Adrenal gland (tissue), 19 donors: ENCODE measurements at places on chromosomes 12 and 14. TPM values are rescaled to one million over a fixed set of nuclear protein-coding genes. Genes with fewer than 3 reads are reported as not detected.

DNA sequence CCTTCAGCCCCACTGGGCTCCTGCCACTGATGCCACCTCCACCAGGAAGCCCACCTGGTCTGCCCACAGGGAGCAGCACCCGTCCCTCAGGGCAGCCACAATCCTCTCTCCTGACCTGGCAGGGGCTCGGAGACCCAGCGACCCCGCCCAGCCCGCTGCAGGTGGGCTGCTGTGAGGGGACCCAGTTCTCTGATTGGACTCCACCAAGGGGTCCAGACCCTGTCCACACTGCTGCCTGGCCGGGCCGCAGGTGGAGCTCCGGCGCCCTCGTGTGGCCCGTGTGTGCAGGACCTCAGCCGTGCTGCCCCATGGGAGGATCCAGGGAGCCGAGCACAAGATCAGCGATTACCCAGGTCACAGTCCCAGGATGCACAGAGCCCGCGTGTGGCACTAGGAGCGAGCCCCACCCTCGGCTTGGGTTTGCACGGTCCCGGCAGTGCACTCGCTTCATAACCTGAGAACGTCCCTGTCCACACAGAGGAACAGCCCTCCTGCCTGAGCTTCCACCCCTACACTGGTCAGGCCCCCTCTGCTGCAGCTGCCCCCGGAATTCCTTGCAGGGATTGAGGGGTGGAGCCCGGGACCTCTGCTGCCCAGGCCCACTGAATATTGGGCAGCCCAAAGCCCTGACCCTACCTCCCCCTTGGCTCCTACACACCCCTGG is 35.4 kb upstream of the TMEM179 start:
- no peak overlapping the region for H3K27ac ChIP-seq
- peak; percentile 80 for DNase-seq
- H3K36me3 ChIP-seq: no peaks in the 10 kb centered on the region
- no peak overlapping the region for H3K4me3 ChIP-seq
- H3K4me1 ChIP-seq: no peaks in the 10 kb centered on the region

The TCL1B gene
- not detected for total RNA-seq

DNA sequence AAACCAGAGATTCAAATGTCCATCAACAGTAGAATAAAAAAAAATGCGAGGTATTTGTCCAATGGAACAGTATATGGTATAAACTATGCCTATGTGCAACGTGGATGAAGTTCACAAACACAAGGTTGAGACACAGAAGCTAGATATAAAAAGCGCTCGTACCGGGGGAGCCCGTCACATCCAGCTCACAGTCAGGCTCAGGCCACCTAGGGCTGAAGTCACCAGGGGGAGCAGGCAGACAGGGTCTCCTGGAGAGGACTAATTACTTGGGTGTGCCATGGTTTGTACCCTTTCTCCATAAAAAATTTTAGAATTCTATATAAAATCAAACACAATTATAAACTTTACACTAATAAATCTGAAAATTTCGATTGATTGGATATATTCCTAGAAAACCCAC is 13.6 kb downstream of the AHNAK2 start:
- H3K4me1 ChIP-seq: peaks cover 17% of the 10 kb centered on the region
- H3K36me3 ChIP-seq: no peaks in the 10 kb centered on the region
- H3K27me3 ChIP-seq: peaks cover 19% of the 10 kb centered on the region
- H3K4me3 ChIP-seq: no peak overlapping the region
- DNase-seq: no peak

DNA sequence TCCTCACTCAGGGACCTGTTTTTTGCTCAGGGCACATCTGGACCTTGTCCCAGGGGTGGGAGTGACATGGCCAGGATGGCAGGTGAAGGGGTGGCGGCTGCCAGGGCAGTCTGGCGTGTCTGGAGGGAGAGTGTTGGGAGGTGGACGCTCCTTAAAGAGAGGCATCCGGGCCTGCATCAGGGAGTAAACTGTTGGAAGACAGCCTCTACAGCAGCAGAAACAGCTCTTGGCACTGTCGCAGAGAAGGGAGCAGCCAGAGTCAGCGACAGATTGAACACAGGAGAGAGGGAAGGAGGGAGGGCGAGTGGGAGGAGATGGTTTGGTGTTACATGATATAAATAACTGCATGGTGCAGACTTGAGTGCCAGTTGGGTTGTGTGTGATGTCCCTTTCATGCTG is 52.8 kb downstream of the IGF1 start:
- H3K4me3 ChIP-seq: no peak overlapping the region
- DNase-seq: no peak
- no peaks in the 10 kb centered on the region for H3K36me3 ChIP-seq
- no peak overlapping the region for H3K27ac ChIP-seq
- H3K4me1 ChIP-seq: no peaks in the 10 kb centered on the region

DNA sequence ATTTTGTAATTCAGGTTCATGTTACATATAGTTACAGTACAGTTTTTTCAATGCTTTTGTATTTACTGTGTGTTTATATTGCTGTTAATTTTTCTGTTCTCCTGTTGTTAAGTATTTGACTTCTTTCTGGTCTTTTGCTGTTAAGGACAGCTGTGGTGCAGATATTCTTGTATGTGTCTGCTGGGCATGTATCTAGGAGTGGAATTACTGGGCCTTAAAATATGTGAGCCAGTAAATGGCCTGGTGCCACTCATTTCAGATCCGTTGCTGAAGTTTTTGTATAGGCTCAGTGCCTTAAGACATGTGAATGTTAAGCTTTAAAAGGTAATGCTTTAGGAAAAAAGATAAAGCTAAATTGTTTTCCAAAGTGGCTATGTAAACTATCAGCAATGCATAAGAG is 87.3 kb downstream of the TTLL5 start:
- H3K4me3 ChIP-seq: no peak overlapping the region
- no peaks in the 10 kb centered on the region for H3K27me3 ChIP-seq
- no peaks in the 10 kb centered on the region for H3K4me1 ChIP-seq
- no peak overlapping the region for H3K27ac ChIP-seq
- DNase-seq: no peak

DNA sequence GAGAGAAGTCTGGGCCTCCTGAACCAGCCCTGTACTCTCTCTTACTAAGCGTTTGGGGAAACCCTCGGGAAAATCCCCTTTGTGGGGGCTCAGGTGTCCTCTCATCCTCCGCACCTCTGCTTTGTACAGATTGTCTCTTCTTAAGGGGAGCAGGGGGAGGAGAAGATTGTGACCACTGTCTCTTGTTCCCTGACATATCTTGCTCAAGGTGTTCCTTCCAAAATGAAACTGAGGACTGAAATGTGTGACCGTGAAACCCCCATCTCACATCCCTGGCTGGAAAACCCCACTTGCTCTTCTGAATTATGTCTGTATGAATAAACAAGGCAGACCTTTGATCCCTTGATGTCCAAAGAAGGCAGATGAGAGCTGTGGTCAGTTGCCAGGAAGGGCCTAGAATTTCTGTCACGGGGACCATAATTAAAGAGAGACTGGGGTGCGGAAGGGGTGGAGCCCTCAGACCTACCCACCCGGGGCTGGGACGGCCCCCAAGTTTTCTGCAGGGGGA is 369.8 kb downstream of the AACS start:
- no peak overlapping the region for H3K27ac ChIP-seq
- DNase-seq: no peak
- H3K27me3 ChIP-seq: no peaks in the 10 kb centered on the region

DNA sequence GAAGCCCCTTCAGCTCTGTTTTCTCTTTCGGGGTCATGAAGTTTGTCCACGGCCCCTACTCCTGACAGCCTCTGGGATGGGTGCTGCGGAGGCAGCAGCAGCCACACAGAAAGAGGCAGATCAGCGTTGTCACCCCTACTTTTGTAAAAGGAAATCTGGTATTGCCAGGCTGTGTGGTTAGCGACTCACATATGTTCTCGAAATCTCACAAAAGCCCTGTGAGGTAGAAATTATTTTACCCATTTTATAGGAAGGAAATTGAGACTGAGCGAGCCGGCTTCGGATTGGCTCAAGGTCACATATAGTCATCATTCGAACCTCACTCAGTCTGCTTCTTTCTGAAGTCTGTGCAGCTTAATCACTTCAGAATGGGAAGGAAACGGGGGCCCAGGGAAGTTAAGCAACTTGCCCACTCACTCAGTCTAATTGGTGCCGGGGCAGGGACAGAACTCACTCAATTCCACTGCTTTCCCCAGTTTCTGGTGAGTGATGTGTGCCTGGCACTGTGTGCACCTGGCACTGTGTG is 1.1 kb upstream of the CKAP4 start:
- peak; percentile 28 for DNase-seq
- no peak overlapping the region for H3K4me3 ChIP-seq
- peak overlapping the region; percentile 97 for H3K27ac ChIP-seq

DNA sequence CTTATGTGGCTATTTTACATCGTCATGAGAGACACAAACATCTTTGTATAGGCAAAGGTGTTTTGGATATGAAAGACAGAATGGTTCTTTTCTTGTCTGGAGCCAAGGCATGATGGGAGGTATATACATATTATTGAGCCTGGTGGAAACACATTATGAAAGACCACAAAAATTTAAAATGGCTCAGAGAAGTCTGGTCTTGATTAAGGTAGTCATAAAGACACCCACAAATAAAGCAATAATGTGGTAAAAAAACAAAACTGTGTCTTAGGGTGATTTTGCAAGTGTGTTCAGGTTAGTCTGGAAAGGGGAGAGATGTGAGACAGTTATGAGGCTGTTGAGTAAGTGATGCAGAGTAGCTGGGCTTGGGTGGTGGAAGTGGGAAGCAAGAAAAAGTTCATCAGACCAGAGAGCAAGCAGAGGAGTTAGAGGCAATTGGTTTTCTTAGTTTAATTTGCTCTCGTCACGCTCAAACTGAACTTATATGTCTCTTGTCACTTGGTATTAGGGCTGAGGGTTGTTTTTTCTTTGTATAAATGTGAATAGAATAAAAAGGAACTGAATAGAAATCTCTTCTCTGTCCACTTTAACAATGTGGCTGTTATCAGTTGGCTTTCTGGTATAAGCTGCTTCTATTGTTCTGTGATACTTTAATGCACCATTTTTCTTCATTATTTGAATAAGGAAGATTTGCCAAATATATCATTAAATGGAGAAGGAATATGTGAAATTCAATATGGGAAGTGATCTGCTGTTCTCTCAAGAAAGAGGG is 115.0 kb downstream of the AKAP6 start:
- no peaks in the 10 kb centered on the region for H3K36me3 ChIP-seq
- H3K27me3 ChIP-seq: no peaks in the 10 kb centered on the region
- H3K27ac ChIP-seq: no peak overlapping the region

The GYS2 gene
- total RNA-seq: not detected

The AICDA gene
- total RNA-seq: not detected

GRCh38 chr12:125259178-125259867 is 194.1 kb downstream of the AACS start:
- H3K36me3 ChIP-seq: no peaks in the 10 kb centered on the region
- no peak for DNase-seq
- H3K27ac ChIP-seq: no peak overlapping the region

DNA sequence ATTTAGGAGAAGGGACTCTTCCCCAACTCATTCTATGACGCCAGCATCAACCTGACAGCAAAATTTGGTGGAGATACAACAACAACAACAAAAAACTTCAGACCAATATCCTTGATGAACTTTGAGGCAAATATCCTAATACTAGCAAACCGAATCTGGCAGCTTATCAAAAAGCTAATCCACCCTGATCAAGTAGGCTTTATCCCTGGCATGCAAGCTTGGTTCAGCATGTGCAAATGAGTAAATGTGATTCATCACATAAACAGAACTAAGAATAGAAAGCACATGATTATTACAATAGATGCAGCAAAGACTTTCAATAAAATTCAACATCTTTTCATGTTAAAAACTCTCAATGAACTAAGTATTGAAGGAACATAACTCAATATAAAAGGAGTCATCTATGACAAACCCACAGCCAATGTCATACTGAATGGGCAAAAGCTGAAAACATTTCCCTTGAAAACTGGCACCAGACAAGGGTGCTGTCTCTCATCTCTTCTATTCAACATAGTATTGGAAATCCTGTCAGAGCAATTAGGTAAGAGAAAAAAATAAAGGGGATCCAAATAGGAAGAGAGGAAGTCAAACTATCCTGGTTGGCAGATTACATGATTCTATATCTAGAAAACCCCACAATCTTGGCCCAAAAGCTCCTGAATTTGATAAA is 233.3 kb downstream of the CCDC59 start:
- H3K4me1 ChIP-seq: no peaks in the 10 kb centered on the region
- H3K27ac ChIP-seq: no peak overlapping the region
- no peaks in the 10 kb centered on the region for H3K27me3 ChIP-seq
- H3K36me3 ChIP-seq: no peaks in the 10 kb centered on the region

The KRT80 gene
- total RNA-seq: 7.6 TPM
